ENCODE measurements at places on chromosomes 1 and 21.

- DNase-seq = no peak
Observed at GRCh38 chr1:28482138-28482537, 23.7 kb upstream of the RCC1 start.

DNA sequence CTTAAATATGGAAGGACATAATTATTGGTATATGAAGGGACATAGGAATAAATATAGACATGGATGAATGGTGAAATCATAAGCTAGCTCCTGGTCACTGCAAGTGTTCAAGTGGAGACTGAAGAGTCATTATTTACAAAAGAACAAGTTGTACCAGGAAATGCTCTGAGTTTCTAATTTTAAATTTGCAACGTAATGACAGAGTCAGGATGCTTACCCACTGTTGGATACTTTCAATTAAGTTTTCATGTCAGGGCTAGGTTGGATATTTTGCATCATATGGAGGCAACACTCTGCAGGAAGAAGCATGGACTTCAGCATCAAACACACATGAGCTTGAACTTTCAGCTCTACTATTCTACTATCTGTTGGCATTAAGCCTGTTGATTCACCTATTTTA lies 499.6 kb upstream of the C1orf87 start:
- DNase-seq = peak; percentile 89

DNA sequence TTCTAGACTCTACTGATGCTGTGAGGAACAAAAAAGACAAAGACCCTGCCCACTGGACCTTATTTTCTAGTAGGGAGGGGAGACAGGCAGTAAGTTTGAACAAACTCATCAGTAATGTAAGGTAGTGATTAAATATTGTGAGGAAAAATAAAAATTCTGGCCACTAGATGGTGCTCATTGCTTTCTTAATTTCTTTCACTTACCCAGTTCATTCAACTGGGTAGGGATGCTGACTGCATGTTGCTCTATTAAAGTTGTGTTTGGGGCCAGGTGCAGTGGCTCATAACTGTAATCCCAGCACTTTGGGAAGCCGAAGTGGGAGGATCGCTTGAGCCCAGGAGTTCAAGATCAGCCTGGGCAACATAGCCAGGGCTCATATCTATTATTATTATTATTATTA lies 6.3 kb upstream of the KYAT3 start:
- DNase-seq = peak; percentile 77

- peak; percentile 35 for DNase-seq
Observed at GRCh38 chr1:16351456-16351993, 755 bp downstream of the FBXO42 start.

DNA sequence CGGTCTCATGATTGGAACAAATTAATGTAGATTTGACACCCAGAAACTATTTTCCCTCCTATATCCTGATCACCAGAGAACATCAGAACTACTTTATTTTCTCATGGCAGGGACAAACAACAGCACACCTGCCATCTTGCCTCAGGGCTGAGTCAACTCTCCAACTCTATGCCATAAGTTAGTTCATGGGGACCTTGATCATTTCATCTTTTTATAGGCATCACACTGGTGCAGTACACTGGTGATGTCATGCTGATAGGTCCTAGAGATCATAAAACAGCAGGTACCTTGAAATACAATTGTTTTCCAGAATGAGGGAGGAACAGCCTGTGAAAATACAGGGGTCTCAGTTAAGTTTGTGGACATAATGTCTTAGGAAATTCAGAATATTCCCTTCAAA lies 45.8 kb downstream of the EDN2 start:
- no peak for DNase-seq

GRCh38 chr1:228457017-228457395 lies 30.2 kb upstream of the RNF187 start:
- peak; percentile 11 for DNase-seq

- no peak for DNase-seq
Observed at GRCh38 chr1:58939666-58940370, 156.0 kb upstream of the JUN start.

DNA sequence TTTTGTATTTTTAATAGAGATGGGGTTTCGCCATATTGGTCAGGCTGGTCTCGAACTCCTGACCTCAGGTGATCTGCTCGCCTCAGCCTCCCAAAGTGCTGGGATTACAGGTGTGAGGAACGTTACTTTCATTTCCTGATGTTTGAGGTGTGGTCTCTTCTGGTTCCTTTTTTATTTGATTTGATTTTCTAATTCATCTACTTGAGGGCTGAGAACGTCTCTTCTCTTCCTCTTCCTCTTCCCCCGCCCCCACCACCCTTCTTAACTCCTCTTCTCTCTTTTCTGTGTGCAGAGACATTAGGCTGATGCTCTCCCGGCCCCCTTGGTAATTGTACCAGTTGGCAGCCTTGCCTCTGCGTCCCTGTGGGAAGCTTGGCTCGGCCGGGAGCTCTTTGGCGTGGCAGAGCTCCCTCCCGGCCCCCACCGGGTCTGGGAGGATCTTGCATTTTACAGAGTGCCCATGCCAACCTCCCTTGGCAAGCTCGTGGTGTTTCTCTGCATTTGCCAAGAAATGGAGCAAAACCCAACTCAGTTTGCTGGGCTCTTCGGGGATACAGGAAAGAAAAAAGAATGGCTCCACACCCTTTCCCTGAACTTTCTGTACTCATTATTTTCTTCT lies 19.9 kb downstream of the CRYAA start:
- DNase-seq = no peak

- DNase-seq = no peak
Observed at GRCh38 chr1:25564777-25565574, 21.6 kb downstream of the LDLRAP1 start.

Measured in cardiac fibroblast (primary cell).